Fibroblast of skin of scalp (primary cell): ENCODE measurements at places on chromosomes 7 and 10.

DNA sequence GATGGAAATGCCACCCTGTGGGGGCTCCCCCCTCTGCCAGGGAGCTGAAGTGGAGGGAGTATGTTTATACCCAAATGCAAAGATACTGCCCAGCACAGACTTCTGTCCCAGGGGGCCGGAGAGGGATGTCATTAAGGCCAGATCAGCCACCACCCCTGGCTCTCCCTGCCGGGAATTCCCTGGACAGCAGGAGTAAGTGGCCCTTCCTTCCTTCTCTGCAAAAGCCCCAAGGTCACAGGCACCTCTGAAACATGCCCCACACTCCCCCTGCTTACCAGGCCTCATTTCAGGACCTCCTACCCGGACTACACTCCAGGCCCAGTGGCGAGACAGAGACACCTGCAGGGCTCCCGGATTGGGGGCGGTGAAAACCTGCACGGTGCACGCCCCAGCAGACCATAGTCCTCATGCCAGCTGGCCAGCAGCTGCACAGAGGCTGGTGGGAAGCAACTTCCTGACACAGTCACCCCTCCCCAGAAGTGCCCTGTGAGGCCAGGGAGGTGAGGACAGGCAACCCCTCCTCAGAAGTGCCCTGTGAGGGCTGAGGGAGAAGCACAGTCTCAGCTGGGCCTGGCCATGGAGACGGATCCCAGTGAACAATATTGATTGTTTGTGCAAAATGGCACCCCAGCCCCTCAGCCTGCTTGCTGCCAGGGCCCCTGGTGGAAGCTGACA is 33.0 kb upstream of the RET start:
- DNase-seq = no peak

DNA sequence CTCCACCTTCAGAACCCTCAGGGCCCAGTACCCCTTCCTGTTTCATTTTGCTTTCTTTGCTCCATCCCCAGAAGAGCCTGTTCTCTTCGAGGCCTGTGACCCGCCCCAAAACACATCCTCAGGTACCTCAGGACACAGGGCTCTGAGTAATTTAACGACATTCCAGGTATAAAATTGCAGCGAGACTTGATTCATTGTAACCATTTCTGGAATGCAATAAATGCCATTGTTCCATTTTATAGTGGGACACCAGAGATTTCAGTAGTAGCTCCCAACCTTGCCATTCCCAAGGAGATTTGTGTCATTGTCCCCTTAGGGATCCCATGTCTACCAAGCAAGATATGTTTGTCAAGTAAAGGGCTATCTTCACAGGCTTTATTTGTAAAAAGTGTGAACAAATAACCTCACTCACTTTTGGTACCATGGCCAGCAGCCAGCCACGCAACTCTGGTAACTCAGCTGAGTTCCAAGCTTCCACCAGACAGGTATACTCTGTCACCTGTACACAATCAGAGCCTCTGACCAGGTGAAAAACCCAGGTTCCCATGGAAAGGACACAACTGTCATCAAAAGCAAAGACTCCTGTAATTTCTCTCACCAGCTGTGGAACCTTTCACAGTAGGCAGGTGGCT is 441.3 kb downstream of the PLXNA4 start:
- no peak for DNase-seq

GRCh38 chr10:43452356-43452914 is 15.5 kb downstream of the ZNF487 start:
- no peak for DNase-seq

DNA sequence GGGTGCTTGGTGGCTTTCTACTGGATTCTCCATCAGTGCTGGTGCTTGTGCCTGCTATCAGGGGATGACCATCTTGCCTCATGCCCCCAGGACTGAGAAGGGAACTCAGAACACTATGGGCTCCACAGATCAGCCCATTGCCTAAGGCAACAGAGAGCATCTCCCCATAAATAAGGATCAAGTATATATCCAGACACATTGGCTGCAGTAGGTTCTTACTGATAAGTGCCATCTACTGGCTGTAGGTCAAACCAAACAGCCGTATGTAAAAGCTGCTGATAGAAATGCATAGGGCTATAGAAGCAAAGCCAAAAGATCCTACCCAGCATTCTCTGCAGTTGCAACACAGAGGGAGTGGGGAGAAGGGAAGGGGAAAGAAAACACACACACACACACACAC is 153.7 kb downstream of the CDK14 start:
- DNase-seq = no peak

DNA sequence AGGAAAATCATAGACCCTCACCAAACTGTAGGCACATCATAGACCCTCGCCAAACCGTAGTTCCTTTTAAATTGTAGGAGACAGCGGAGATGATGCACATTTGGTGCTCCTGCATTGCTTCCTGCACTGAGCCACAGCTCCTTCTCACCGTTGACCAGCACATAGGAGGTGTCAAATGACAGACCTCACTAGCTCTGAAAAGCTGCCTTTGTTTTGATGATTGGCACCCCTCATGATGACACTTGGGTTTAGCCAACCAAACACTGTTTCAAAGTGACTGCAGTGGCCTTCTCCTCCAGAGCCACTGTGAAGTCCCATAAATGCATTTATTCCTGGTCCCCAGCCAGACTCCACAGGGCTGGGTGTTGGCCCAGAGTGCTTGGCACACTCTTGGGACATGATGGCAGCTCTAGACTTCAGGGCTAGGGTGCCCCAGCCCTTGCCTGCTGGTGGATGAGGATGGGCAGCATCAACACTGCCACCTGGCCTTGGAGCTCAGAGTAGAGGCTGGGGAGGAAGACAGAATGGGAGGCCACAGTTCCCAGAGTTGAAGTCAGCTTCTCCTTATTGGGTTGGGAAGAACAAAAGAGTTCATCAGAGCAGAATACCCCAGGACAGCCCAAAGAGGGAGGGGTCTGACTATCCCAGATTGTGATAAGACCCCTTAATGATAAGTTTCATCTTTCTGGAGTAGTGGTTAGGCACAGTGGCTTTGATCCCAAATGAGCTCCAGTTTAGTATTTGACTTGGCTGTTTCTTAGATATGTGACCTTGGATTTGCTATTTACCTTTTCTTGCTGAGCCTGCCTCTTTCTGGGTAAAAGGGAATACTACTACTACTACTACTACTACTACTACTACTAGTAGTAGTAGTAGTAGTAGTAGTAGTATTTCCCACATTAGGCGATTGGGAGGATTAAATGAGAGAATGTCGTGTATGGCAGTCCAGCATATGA is 75.3 kb downstream of the MTPN start:
- no peak for DNase-seq

DNA sequence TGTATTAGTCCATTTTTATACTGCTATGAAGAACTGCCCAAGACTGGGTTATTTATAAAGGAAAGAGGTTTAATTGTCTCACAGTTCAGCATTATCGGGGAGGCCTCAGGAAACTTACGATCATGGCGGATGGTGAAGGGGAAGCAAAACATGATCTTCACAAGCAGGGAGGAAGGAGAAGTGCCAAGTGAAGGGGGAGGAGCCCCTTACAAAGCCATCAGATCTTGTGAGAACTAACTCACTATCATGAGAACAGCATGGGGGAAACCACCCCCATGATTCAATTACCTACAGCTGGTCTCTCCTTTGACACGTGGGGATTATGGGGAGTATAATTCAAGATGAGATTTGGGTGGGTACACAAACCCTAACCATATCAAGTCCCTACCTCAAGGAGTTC is 85.4 kb downstream of the JAZF1 start:
- no peak for DNase-seq

GRCh38 chr7:141210862-141211261 is 137.0 kb downstream of the TMEM178B start:
- no peak for DNase-seq

DNA sequence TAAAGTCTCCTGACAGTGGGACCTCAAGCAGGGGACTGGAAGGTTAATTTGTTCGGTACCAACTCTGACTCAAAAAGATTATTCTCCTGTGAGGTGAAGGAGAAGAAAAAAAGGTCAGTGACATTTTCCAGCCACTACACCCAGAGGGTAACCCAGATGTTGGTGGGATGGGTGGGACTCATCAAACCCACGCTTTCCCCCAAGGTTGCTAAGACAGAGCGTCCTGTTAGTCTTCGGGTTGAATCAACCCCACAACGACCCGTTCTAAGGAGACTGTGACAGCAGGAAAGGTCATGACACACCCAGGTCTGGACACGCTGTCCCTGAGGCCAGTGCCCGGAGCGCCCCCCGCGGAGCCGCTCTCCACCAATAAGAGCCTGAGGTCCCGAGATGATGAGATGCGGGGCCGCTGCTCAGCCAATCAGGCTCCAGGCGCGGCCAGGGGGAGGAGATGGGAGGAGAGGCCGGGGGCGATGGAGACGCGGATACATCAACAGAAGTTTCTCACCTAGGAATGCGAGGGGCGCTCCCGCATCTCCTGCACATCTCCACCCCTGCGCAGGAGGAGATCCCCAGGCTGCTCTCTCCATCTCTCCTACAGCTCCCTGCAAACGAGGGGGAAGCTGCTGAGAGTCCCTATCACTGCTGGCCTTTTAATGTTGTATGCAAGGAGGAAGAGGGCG is at the start of gene WNT16:
TSS of gene WNT16 (plus strand) at position 493 of the 683 bp plus-strand sequence. CDS start 293 bp downstream, outside the sequence.
- no peak for DNase-seq

DNA sequence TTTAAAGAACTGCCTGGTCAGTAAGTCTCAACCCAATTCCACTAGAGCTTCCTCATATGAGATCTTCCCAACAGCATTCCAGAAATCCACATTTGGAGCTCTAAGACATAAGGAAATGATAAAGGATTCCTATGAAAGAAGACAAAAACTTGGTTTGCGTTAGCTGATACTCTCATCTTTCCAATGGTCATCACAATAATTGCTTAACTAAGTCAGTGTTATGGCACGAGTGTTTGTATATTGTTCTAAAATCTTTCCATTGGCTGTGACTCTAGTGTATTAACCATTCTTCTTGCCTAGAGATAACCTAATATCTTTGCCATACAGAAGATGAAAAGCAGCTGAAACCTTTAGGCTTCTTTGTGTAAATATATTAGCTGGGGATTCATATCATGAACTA is 289.0 kb downstream of the SNX13 start:
- DNase-seq = peak; percentile 60

DNA sequence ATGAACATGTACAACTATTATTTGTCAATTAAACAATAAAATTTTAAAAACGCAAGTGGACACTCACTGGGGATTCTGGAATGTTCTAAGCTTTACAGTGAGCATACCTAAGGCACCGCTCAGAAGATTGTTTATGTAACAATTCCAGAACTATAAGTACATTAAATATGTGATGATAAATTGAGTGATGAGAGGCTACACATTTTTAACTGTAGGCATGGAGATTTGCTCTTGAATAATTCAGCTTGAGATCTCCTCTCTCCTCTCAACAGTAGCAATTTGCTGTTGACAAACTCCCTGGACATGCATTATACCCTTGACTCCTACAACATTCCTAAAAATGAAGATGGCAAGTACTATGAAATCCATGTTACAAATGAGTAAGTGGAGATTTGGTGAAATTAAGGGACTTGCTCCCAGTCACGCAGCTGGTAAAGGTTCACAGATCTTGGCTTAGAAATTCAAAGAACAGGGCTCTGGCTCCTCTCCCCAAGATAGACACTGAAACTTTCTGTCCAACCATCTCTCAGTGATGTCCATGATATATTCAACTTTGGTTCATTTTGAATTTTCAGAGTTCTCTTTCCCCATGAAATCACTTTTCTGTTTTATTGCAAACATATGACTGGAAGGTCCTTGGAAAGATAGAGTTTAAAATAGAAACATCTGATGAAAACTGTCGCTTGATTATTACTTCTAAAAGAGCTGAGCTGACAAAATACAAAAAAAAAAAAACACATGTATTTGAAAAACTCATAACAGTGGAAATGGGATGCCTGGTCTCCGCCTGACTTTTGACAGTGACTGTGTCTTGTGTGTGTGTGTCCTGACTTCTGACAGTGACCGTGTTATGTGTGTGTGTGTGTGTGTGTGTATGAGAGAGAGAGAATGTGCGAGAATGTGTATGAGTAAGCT is 488.3 kb downstream of the TNS3 start:
- peak; percentile 93 for DNase-seq

DNA sequence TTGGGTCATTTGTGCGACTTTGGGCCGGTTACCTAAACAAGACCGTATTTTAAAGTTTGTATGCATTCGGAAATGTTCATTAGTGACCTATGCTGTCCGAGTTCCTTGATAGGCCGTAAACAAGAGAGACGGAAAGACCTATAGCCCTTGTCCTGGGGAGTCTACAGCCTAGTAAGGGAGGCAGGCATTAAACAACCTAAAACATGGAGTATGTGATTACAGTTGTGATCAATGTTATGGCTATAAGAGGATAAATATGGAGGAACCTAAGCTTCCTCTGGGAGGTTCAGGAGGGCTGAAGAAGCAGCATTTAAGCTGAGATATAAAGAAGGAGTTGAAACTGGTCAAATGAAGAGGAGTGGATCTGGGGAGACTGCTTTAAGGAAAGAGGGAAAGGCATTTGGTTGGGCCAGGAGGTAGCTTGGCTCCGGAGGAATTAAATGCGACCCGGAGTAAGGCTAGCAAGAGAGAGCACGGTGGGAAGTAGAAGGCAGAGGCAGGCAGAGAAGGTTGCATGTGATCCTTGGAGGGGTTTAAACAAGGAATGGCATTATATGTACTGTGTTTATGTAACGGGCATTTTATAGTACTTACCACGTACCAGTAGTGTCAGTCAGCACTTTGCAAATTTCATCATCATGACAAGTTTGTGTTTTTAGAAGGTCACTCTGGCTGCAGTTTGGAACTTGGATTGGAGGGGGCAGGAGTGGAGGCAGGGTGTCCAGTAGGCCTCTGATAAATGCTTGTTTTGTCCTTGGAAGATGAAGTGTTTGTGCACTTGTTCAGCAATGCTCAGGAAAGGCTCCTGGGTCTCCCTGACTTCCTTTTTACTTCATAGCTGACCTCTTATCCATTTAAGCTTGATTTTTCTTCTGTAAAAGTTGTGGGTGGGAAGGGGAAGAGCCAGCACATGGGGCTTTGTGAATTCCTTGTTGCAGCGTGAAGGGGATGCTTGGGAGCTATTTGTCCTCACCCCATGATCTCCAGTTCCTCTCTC is 1.0 kb upstream of the AVPI1 start:
- peak; percentile 43 for DNase-seq

- no peak for DNase-seq
These were observed 179.1 kb upstream of the FZD1 start for GRCh38 chr7:91085175-91085574.

DNA sequence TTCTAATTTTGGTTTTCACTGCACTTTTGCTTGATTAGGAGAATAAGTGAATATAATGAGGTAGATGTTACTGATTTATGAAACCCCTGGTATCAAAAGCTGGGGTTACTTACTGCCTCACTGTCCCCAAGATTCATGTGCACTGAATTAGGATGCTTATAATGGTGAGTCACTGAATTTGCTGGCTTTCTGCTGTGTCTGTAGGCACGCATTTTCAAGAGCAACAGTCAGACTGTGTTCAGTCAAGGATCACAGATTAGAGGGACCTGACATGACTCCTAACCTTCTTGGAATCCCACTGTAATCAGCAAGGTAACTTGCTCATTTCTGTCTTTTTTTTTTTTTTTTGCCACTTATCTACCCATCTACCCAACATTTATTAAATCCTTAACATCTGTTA is 59.7 kb downstream of the GPR85 start:
- no peak for DNase-seq

DNA sequence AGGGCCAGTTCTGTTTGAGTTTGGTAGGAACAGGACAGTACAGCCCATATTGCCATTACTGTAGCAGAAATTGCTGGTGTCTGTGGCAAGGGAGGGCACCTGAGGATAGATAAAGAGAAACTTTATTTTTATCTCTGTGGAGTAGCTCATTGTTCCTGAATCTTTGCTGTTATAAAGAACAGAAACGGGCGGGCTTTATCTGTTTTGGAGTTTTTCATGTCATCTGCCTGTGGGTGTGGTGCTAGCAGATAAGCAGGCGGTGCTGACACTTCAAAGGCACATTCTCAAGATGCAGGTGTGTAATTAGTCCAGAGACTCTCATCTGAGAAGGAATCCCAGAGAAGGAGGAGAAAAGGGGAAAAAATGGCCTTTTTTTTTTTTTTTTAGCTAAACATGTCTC is 11.5 kb downstream of the ZNF273 start:
- no peak for DNase-seq
